ENCODE measurements at places on chromosomes 5 and 9.

GRCh38 chr9:72188232-72188631 lies 39.0 kb downstream of the GDA start:
- DNase-seq = no peak

DNA sequence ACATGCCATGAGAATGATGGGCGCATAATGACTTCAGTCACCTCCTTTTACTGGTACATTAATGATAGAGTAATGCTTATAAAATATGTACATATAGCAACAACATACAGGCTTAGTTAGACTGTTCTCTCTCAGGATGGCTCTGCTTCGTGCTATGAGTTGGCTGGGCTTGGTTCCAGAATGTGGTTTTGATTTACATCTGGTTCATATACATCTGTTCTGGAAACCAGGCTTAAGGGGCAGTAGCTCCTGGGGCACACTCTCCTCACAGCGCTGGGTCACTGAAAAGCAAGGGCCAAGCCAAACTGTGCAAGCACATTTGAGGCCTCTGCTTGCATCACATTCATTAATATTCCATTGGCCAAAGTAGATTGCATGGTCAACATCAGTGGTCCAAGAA lies 44.9 kb downstream of the PCSK1 start:
- no peak for DNase-seq

DNA sequence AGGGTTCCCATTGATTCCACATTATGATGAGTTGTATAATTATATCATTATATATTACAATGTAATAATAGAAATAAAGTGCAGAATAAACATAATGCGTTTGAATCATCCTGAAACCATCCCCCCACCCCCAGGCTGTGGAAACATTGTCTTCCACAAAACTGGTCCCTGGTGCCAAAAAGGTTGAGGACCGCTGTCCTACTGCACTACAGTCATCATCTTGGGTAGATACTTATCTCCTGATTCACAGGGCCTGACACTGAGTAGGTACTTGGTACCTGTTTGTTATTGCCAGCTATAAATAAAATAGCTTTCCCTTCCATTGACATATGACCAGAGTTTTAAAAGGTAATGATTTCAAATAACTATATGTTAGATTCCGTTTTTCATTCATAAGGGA lies 25.6 kb downstream of the ANP32B start:
- DNase-seq = no peak

GRCh38 chr9:33429256-33429985 lies 18.0 kb downstream of the AQP3 start:
- no peak for DNase-seq

DNA sequence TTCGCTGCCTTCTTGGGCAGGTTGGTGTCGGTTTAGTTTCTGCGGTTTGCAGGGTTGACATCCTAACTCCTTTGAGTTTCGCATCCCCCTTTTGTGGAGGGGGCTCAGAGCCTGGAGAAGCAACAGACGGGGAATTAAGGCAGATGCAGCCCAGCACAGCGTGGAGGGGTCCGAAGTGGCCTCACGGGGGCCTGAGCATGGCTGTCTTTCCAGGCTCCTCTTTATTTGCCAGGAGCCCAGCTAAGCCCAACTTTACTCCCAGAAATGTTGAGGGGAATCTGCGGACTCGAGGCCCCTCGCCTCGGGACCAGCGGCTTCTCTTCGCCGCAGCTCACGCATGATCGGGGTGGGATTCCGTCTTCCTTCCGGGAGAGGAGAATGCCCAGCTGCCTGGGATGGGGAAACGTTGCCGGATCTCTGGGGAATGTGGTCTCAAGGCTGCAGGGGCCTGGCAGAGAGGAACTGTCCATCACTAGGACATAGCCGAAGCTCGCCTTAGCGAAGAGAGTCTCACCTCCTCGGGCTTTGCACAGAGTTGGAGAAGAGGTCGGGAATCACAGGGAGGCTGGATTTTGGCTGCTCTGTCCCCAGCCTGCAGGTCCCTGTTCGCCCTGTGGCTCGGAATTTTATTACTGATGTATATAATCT lies 1.3 kb downstream of the RAI14 start:
- DNase-seq = no peak

Measured in HCT116 (cell line).